Hindlimb muscle (tissue), 1 donor: ENCODE measurements at places on chromosomes 2 and 18. TPM values are rescaled to one million over a fixed set of nuclear protein-coding genes. Genes with fewer than 3 reads are reported as not detected.

GRCh38 chr2:216429428-216429827 is 17.1 kb downstream of the SMARCAL1 start:
- DNase-seq, result no peak

DNA sequence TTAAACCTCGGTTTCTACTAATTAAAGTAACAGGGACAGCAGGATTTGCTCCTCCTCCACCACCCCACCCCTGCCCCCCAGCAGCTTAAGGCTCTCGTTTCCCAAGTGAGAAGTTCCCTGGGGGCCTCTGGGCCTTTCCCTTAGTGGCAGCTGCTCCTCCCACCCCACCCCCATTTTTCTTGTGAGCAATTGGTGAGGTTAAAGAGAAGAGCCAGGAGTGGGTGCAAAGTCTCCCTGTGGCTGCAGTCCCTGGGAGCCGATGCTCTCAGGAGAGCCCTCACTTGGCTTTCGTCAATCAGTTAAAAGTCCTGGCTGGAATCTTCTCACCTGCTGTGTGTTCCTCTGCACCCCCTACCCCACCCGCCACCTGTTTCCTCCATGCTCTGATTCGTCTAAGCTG is 48.7 kb upstream of the AGAP1 start:
- DNase-seq, result no peak

DNA sequence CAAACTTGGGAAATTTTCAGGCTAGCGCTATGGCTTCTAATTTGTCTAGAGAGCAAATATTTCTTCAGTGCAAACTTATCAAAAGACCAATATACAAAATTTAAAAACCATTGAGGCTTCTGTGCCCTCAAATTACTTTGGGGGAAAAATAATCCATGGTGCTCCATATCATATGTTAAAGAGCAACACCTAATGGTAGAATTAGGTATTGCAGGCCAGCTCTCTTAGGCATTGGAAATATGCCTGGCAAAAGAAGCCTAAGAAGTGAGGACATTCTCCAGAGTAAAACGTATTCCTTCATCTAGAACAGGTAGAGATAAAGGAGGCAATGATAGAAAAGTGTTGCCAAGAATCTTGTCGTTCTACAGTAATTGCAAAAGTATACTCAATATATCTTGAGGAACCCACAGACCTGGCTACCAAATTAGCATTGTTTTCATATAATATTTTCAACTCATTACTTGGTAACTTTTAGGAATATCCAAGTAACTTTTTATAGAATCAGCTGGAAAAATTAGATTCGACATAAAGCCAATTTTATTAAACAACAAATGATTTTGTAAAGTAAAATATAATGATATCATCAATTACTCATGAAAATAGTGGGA is 401.1 kb downstream of the BCL11A start:
- no peak for DNase-seq

DNA sequence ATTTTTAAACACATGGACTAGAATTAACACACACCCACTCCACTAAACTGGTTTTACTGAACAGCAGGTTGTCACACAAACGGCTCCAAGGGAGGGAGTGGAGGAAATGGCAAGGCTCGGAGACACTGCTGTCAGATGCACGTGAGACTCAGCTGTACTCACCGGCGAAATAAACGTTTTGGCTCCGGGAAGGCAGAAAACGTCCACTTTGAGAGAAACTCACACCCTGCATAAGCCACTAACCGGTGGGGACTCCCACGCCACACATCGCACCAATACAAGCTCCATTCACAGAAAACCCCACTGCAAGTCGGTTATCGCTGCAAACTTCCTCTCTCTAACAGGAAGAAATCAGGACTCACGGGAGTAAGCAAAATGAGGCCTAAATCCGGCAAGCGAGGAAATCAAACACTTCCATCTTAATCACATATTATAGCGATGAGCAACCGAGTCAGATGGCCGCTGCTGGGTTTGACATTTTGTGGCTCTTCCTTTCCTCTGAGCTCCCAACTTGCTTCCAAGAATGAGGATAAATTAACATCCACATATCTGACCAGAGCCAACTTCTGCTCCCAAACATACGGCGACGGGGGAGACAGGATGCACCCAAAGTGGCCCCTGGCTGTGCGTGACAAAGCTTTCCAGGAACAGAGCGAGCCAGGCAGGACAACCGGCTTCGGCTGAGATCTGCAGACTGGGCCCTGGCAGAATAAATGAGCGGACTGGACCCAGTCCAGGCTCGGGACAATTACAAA is 63.5 kb downstream of the HDAC4 start:
- DNase-seq, result no peak

DNA sequence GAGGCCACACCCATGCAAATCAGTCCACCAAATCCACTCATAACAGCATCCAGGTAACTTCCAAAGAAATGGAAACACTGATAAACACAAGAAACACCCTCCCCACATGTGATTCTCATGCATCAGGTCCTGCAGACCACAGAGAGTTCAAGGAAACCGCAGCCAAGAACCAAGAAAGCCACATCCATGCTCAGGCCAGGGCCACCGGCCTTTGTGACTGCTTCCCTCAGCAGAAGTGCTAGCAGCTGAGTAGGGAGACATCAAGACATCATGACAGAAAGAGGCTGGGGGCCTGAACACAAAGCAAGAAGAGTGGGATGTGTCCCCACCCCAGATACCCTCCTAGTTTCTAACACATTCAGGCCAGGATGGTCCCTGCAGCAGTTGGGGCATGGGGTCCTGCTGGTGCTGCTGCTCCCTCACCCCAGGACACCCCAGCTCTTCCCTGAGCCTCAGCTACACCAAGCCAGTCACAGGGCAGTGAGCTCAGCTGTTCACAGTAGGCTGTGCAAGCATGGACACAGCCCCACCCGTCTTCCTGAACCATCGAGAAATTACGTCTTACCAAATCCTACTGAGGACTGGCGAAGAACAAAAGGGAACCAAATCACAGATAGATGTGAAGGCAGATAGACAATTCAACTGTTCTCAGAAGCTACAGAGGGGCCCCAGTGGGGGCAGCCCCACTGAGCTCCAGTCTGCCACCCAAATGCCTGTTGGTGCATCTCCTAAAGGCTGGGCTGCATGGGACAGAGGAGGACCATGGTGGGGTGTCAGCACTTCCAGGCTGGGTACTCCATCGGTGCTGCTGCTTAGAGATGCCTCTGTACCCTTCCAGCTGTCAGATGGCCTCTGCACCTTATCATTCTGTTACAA is 60.9 kb downstream of the HDAC4 start:
- DNase-seq, result no peak

GRCh38 chr2:46335391-46336282 is 38.4 kb downstream of the EPAS1 start:
- DNase-seq, result peak; percentile 82

GRCh38 chr2:6449343-6449742 is 416.4 kb downstream of the CMPK2 start:
- DNase-seq, result no peak

DNA sequence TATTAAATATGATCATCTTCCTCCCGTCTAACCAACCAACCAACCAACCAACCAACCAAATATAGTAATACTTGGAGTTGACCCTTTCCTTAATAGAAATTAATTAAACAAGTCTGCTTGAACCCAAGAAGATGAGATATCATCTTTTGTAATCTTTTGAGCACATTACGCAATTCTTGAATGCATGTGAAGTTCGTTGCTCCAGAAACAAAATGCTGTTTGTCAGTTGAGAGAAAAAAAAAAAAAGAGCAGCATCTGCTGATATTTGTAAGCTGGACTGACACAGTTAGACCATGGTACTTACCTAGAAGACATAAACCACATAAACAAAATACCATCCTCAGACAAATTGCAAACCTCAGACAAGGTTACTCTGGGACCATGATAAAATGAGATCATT is 9.2 kb upstream of the SERPINB2 start:
- DNase-seq, result no peak

TDRD15 gene
- polyA plus RNA-seq, result not detected

EGR4 gene
- not detected for polyA plus RNA-seq

TMEM37 gene
- 11.1 TPM for polyA plus RNA-seq
